ENCODE measurements at places on chromosomes 6 and 20.

- no peak for DNase-seq
Measured at GRCh38 chr6:10421158-10421920, 6.5 kb upstream of the TFAP2A start.

GRCh38 chr6:74551896-74552295, 654.0 kb downstream of the COL12A1 start:
- DNase-seq = no peak

GRCh38 chr20:64057628-64058498, 5.1 kb upstream of the TCEA2 start:
- peak; percentile 87 for DNase-seq

- DNase-seq = peak; percentile 92
Measured at GRCh38 chr20:1225263-1225782, 521 bp upstream of the RAD21L1 start.

DNA sequence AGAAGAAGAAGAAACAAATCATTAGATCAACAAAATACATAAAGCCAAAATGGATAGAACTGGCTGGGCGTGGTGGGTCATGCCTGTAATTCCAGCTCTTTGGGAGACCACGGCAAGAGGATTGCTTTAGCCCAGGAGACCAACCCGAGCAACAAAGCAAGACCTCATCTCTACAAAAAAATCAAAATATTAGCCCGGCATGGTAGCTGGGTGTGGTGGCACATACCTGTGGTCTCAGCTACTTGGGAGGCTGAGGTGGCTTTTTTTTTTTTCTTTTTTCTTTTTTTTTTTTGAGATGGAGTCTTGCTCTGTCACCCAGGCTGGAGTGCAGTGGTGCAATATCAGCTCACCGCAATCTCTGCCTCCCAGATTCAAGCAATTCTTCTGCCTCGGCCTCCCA, 21.5 kb downstream of the NINL start:
- no peak for DNase-seq

GRCh38 chr6:105005451-105005850, 48.5 kb downstream of the LIN28B start:
- DNase-seq = no peak

All from CD4-positive, alpha-beta T cell treated with Interleukin-6 for 4 hours (primary cell).